Stimulated activated CD4-positive, alpha-beta T cell treated with anti-CD3 and anti-CD28 coated beads, Interleukin-1b, Interleukin-23, amount 100 ng/mL, for 1 hour (primary cell): ENCODE measurements at places on chromosomes 3 and 15.

GRCh38 chr15:43429687-43430086 lies 58.8 kb downstream of the TUBGCP4 start:
- no peak for DNase-seq

GRCh38 chr3:95459706-95460105 lies 1354.7 kb upstream of the EPHA6 start:
- no peak for DNase-seq

DNA sequence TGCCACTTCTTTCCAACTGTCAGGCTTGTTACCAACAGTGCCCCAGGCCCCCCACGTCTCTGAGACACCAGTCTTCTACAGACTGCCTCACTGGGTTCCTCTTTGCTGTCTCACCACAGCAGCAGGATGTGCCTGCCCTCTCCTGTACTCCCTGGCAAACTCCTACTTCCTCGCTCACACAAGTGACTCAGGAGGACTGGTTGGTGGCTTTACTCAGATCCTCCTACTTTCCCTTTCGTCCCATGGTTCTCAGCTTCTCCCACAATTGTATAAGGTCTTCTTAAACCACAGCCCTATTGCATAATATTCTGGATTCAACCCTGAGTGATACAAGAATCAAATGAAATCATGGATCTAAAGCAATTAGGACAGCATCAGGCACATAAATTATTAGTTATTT lies 246.6 kb upstream of the PROK2 start:
- DNase-seq, result no peak

DNA sequence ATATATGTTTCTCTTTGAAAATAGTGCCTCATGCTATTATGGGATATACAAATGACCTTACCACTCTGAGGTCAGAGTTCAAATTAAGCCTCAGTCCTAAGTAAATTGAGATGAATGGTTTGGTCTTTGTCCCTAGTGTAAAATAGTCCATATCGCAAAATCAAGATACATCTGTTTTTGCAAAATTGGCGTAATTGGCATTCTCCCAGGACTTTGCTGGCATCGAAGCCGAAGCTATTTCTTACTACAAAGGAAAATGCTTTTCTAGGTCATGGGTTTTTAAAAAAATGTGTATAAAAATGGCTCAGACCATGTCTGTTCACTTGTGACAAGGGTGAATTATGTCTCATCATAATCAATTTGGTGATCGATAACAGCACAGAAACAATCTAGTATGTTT lies 25.9 kb downstream of the ROBO2 start:
- no peak for DNase-seq

DNA sequence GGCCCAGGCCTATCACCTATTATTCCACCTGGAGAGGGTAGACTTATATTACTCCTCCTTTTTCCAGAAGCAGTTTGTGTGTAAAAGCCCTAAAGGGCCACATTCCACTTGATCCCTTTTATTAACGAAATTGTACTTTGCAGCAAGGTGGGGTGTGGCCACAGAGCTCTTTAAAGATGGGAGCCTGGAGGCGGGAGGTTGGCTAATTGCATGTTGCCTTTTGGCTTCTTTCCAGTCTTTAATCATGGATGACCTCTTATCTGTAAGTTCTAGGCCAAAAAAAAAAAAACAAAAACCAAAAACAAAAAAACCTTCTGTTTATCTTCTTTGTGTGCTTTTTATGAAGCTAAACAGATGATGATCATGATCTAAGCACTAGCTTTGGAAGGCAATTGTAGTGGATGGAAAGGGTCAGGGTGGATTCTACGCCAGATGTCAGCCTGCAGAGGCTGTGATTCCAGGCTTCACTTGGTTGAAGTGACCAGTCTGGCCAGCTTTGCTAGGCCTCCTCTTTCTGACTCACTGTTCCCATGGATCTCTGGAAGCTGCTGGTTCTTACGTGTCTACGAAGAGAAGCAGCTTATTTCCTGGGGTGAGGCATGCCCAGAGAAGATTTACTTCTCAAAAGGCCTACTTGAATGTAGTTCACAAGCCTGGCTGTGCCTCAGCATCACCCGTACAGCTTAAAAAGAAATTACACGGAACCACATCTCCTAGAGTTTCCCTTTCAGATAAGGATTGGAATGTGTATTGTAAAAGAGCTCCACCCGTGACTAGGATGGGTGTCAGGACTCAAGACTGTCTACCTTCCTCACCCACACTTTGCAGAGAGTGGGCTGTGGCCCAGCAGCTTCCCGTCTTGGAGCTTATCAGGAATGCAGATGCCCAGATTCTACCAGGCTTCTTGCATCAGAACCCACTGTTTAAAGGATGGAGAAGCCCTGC lies 330.9 kb upstream of the C2CD4B start:
- no peak for DNase-seq

DNA sequence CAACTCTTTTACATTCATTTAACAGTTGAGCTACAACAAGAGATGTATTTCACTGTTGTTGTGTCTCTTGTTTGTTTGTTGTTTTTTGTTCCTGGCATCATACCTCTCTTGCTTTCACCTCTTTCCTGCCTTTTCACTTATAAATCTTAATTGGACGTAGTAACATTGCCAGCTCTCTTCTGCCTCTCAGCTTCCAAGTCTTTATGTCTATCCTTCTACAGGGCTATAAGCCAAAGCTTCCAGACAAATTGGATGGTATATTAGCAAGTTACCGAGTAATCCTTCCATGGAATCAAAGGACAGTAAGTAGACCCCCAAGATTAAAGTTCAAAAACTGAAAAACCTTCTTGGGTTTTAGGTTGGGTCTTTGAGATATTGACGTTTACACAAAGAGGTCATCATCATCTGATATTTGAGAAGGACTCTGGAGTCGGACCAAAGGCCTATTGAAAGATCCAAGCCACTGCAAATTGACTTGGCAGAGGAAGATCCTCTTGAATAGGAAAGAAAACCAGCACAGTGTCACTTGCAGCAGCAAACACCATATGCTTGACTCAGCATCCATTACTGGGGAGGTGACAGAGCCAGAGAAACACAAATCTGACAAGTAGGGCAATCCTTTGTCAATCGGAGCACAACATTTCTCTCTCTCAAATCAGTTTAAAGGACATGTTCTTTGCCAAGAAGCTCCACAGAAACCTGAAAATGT lies 648.5 kb upstream of the NR2F2 start:
- DNase-seq, result no peak

DNA sequence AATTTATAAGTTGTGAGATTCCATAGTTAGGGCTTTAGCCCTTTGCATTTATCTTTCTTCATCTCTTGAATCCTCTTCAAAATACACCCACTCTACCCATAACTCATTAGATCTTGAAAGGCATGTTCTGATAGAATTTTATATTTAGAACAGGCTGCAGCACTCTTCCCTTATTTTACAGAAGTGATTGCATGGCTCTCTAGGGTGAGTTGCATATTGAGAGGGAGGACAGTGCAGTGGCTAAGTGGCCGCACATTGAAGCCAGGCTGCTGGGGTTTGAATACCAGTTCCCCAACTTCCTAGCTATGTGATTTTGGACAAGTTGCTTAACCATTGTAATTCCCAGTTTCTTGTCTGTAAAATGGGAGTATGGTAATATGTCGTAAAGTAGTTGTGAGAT lies 2.5 kb downstream of the CD86 start:
- no peak for DNase-seq

- DNase-seq, result no peak
These were observed 13.9 kb downstream of the CCR5AS start for GRCh38 chr3:46393011-46393410.

GRCh38 chr15:40340740-40341400 lies at the start of gene CCDC9B:
Gene CCDC9B, minus strand, starts transcription at chr15:40340939. Its CDS starts 120 bp downstream, at chr15:40340819.
- DNase-seq, result no peak

GRCh38 chr15:79904271-79904670 lies 7.5 kb upstream of the MTHFS start:
- no peak for DNase-seq

- no peak for DNase-seq
These were observed 81.8 kb upstream of the THBS1 start for GRCh38 chr15:39499042-39499441.
